ENCODE measurements at places on chromosomes 2 and 18. TPM values are rescaled to one million over a fixed set of nuclear protein-coding genes. Genes with fewer than 3 reads are reported as not detected.
A peak's percentile ranks its signal among the peaks of the same experiment; 100 is the strongest.

DNA sequence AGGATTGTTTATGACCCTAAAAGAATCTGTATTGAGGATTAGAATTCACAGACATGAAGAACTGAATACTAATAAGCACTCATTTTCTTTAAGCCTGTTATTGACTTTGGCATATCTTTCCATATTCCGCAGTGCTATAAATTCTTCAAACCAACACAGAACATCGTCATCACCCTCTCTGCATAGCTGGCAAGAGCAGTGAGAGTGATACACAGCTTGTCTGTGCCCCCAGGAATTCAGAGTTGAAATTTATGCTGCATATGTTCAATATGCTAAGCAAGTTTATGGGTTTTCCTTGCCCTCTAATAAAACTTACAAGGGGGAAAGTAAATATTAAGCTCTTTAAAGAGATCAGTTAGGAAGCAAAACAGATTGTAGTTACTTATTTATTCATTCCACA lies 32.7 kb downstream of the CTLA4 start:
- no peak for DNase-seq

GRCh38 chr2:71336802-71337201 lies 5.2 kb downstream of the ZNF638 start:
- DNase-seq = no peak

DNA sequence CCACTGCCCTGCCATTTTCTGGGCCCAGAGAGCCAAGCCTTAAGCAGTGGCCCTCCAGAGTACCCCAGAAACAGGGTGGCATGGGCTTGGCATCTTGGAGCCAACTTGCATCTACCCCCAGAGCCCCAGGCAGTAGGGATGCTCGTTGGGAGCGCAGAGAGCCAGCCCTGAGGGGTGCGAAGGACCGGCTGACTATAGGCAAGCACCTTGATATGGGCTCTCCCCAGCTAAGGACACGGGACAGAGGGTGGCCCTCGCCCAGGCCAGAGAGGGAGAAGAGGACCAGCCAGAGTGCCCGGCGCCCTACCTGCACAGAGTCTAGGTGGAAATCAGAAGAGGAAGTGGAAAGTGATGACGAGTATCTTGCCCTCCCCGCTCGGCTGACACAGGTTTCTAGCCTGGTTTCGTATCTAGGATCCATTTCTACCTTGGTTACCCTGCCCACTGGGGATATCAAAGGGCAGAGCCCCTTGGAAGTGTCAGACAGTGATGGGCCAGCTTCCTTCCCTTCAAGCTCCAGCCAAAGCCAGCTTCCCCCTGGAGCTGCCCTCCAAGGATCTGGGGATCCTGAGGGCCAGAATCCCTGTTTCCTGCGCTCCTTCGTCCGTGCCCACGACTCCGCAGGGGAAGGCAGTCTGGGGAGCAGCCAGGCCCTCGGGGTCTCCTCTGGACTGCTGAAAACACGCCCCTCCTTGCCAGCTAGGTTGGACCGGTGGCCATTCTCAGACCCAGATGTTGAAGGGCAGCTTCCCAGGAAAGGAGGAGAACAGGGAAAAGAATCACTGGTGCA lies 16.2 kb downstream of the CEP68 start:
- no peak for DNase-seq

DNA sequence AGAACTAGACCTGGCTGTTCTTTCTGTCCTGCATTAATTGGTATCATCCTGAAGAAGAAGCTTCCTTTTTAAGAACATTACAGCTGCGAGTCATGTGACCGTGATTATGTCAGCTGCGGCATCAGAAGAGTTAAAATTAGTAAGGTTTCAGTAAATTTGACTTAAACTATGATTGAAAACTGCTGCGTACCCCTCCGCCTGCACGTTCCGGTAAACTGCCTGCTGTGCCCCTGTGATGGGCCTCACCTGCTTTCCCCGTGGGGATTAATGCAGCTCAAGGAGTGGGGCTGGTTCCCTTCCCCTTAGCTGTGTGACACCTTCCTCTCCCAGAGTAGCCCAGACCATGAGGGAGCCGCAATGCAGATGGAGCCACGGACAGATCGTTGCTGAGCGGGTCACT lies 36.1 kb upstream of the MYO3B start:
- no peak for DNase-seq

DNA sequence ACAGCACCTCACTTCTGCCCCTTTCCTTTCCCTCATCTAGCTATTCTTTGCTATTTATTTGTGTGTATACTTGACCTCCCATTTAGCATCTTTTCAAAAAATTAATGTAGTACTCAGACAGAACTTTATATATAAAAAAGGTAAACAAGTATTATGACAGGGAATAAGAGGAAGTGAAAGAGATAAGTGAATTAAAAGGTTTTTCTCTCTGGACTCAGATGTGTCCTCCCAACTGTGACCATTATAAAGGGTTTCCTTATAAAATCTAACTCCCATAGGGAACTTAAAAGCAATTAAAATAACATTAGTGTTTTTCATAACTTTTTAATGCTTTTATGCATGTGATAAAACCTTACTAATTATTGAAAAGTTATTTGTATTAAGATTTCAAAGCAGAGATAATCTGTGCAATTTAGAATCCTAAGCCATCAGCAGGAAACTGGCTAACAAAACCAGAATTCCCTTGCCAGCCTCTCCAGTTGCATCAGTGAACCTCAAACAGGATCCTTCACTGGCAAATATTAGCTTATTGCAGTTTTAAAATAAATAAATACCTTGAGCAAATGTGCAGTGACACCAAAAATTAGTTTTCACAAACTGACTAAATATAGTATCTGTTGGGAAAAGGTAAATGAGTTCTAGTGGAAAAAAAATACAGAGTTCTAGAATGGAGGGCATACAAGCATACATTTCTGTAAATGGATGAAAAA lies 930.7 kb downstream of the BCL11A start:
- no peak for DNase-seq

- DNase-seq = peak; percentile 73
These were observed 18.1 kb upstream of the SPP2 start for GRCh38 chr2:234032279-234032856.

DNA sequence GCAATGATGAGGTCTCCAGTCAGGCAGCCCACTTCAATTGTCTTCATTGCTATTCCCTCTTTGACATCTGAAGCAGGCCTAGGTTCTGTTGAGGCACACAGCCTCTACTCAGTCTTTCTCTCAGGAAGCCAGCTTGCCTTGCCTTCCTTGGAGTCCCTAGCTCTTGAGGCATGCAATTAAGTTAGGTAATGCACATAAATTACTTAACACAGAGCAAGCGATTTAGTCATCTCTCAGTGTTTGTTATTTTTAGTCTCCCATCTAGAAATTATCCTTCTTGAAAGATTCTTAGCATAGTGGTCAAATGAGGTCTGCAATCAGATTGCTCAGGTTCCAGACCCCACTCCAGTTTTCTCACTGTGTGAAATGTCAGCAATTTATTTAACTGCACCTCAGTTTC lies 32.0 kb downstream of the SULT1C4 start:
- no peak for DNase-seq

- DNase-seq = no peak
These were observed 3.4 kb downstream of the RBBP8 start for GRCh38 chr18:22936515-22936914.

- DNase-seq = no peak
These were observed 95.4 kb downstream of the KCNE4 start for GRCh38 chr2:223147431-223147830.

DNA sequence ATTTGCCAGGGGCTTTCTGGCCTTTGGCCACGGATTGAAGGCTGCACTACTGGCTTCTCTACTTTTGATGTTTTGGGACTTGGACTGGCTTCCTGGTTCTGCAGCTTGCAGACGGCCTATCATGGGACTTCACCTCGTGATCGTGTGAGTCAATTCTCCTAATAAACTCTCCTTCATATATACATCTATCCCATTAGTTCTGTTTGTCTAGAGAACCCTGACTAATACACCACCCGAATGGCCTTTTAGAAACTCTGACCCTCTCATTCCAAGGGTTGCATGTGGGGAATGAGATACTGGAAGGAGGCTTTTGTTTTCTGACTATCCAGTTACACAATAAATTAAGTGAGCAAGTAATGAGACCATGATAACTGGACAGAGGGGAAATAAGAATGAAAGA lies 430.7 kb downstream of the CDH2 start:
- DNase-seq = no peak

- no peak for DNase-seq
These were observed 53.7 kb downstream of the MCFD2 start for GRCh38 chr2:46861916-46862315.

- DNase-seq = no peak
These were observed 8.5 kb upstream of the LBH start for GRCh38 chr2:30222636-30223360.

DNA sequence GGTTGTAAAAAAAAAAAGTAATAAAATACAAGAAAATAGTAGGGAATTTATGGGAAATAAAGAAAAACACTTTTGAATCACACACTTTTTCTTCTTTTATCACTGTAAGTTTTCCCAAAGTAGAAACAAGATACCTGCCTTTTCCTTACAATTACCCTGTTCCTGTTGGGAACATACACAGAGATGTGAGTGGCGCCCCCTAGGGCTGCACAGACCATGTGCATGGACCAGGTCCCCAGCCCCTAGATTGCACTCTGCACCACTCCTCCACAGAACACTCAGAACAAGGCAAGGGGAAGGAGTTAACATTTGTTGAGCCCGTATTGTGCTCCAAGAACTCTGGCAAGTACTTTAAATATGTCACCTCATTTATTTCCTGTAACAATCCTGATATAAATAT lies 118.7 kb upstream of the NRP2 start:
- DNase-seq = no peak

DNA sequence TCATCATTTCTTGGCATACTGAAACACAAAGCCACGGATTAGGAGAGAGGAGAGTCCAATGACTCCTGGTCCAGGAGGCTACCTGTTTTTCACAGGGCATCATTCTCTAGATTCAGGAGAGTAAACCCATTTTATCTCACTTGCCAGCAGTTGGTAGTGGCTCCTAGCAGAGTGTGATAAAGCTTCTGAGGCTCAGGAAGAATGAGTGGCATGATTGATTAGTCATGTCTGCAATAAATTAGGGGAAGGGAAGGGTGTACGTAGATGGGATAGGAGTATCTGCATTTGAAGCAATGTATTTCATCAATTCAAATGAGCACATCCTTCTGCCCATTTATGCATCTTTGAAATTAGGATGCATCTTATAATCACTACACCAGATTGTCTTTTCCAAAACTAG lies 31.1 kb upstream of the PNO1 start:
- no peak for DNase-seq

- no peak for DNase-seq
These were observed 7.5 kb upstream of the YPEL5 start for GRCh38 chr2:30139131-30139870.

DNA sequence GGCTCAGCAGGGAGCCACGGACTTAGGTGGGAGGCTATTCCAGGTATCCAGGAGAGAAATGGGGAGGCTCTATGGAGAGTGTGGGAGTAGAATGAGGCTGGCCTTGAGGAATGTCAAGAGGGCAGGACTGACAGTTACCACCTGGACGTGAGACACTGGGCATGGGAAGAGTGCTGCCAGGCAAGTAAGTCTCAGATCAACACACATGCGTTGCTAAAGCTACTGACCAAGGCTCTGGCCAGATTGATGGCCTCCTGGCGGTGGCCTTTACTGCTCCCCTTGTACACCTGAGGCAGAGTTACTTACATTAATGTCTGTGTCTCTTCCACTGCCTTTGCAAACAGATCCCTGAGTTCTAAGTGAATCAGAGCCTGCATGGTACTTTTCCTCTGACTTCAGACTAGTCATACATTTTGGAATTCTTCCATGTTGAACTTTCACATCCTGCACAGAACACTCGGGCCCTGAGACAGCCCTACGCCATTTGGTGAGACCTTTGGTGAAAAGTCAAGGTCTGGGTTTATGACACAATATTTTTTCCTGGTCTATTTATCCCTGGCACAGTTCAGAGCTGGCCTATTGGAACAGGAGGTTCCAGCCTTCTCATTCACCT lies 398.8 kb upstream of the TRIB2 start:
- DNase-seq = no peak

CLEC4F gene
- 0.13 TPM for total RNA-seq

VWA3B gene
- total RNA-seq = 0.13 TPM

IFT172 gene
- 10.2 TPM for total RNA-seq

HADHA gene
- total RNA-seq = 161 TPM

RBMS1 gene
- 55.1 TPM for total RNA-seq

AGFG1 gene
- 56.6 TPM for total RNA-seq

ITGA4 gene
- 0.90 TPM for total RNA-seq

PIEZO2 gene
- 343 TPM for total RNA-seq

CIB4 gene
- not detected for total RNA-seq

ADRA2B gene
- total RNA-seq = under 0.01 TPM

CXCR4 gene
- 26.8 TPM for total RNA-seq
